ENCODE measurements at places on chromosomes 3 and 15.
A peak's percentile ranks its signal among the peaks of the same experiment; 100 is the strongest.

DNA sequence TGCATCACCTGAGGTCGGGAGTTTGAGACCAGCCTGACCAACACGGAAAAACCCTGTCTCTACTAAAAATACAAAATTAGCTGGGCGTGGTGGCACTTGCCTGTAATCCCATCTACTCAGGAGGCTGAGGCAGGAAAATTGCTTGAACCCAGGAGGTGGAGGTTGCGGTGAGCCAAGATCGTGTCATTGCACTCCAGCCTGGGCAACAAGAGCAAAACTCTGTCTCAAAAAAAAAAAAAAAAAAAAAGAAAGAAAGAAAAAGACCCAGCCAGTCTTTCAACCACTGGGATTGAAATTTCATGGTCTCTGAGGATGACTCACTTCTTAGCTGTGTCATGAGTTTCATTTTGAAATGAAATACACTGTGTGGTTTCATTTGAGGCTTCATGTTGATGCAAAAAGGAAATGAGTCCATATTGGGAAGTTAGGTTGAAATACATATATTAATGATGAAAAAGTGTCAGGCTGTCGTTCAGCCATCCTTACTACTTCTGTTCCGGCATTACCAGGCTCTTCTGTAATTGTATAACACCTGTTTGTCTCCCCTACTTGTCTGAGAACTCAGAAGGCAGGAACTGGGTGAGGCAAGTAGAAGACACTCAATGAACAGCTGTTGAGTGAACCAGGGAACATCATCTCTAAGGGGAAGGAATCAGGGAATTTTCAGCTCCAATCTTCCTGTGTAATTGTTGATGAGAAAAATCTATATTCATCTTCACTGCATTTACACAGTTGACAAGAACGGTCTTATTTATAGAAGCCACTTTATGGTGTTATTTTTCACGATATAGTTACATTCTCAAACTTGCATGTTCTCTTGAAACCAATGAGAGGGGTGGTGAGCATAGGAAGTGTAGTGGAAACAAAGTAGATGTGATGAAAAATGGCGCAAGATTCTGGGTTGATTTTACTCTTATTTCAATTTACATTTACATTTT is 87.4 kb downstream of the NFKBIZ start:
- no peak for DNase-seq

- no peak for DNase-seq
Observed at GRCh38 chr15:32657941-32658340, 16.4 kb downstream of the SCG5 start.

DNA sequence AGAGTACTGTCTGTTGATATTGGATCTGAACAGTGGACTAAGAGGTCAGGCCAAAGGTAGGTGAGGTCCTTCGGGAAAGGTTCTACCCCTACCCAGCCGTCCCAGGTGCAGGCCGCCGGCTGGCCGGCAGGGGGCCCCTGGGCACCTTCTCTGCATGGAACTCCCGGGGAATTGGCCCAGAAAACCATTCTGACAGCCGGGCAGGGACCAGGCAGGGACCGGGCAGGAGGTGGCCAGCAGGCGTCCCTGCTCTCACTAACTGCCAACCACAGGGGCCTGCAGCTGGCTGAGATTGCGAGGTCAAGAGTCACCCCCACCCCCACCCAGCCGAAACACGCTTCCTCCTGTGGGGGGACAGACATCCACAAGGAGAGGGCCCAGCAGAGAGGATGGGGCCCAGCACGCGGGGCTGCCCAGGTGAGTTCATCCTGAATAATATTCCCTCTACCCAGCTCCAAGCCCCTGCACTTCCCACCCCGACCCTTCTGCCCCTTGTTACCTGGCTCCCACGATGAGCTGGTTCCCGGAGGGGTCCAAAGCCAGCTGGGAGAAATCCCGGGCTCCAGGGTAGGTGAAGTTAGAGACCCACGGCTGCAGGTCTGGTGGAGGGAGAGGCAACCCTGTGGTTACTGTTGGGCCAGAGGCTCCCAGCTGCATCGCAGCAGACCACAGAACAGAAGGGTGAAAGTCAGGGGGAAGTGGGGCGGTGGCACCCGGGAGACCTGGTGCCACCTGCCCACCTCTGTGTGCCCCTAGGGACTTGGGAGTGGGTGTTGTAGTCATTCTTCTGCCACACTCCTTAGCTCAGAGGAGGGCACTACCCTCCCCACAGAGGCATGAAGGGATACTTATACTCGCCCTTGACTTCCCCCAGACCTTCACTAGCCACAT is 84.4 kb downstream of the SEMA5B start:
- peak; percentile 3 for DNase-seq

- DNase-seq: no peak
Observed at GRCh38 chr3:120471643-120472042, 20.9 kb upstream of the FSTL1 start.

DNA sequence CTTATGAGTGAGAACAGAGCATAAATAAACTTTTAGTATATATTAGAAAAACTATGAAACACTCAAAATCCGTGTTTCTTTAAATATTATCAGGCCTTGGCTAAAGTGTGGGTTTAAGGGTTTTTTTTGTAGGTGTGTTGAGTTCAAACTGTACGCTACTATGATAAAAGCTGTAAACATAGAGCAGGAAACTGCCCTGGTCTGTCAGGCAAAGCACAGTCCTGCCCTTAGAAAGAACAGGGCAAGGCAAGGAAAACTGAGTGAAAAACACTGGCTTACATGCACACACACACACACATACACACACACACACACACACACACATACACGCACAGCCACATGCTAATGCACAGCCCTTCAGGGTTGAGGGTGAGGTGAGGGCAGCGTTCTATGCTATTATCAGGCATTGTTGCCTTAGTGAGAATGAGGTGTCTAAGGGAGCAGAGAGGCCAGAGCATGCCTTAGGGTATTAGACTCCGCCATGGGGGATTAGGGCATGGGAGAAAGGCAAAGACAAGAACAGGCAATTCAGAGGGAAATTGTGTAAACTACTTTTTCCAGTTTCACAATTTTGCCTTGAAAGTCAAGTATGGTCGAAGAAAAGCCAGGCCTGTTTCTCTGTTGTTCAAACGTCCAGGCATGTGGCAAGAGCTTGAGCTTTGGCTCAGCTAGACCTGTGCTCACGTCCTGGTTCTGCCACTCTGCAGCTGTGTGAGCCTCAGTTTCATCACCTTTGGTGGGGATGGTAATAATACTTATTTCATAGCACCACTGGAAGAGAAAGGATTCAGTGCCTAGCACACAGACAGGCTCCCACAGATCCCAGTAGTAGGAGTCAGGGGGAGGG is 36.3 kb upstream of the TPM1 start:
- no peak for DNase-seq

DNA sequence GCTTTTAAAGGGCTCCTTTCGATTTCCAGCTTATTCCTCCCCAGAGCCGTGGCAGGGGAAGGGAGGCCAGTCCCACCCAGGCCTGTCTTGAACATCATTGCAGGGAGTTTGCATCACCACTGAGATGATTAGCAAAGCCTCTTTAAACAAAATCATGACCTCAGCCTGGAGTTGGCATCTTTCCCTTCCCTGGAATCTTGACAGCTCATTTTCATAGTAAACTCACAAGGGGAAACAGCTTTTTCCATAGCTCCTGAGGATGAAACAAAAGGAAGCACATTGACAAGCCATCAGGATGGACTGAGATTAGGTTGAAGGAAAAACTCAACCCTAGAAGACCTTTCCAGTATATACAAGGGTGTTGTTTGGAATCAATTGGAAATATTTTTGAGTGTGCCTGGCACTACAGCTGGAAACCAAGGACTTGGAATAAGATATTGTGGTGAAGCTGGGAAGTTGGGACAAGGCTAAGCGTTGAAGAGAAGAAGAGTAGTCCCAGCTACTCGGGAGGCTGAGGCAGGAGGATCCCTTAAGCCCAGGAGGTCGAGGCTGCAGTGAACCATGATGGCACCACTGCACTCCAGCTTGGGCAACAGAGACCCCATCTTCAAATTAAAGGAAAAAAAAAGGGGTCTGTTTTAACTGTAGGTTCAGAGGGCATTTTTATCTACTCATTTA is 3.1 kb upstream of the LARP6 start:
- no peak for DNase-seq

- DNase-seq: no peak
Observed at GRCh38 chr3:57011022-57011421, 49.4 kb upstream of the SPATA12 start.

- no peak for DNase-seq
Observed at GRCh38 chr3:55935241-55935640, 448.1 kb upstream of the WNT5A start.

- no peak for DNase-seq
Observed at GRCh38 chr3:78976200-78976599, 791.6 kb downstream of the ROBO1 start.

- no peak for DNase-seq
Observed at GRCh38 chr15:83940136-83940535, 286.2 kb downstream of the ADAMTSL3 start.

DNA sequence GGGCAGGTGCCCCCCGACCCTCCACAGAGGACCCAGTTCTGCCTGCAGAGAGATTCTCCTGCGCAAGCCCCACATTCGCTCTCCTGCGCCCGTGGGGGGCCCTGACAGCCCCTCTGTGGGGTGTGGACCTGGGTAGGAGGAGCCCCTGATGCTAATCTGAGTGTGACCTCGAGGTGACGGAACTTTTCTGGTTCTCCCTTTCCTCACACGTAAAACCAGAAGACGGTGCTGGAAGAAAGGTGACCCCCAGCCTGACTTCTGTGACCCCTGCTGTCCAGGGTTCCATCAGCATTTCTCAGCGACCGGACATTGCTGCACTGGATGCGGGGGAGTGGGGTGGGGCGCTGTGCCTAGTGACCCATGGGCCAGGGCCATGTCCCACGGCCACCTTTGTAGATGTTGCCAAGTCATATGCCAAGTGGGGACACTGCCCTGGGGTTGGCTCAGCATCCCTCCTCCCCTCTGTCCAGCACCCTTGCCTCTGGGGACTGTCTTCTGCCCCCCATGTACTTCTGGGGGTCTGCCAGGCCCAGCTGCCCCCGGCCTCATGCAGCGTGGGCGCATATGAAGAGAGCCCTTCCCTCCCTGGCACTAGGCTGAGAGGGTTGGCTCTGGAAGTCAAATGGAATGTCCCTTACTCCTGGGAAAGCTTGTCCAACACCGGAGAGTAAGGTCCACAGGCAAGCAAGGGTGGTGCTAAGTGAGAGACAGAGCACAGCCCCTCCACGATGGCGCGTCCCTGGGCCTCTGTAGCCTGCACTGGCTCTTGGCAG is 129.1 kb upstream of the MEF2A start:
- no peak for DNase-seq

GRCh38 chr3:168157099-168157700 is 61.5 kb upstream of the GOLIM4 start:
- DNase-seq: no peak

- DNase-seq: no peak
Observed at GRCh38 chr3:46831316-46831715, 31.9 kb downstream of the MYL3 start.

GRCh38 chr3:19147905-19148767 is at the start of gene KCNH8:
KCNH8 (plus strand) TSS chr3:19148510; CDS start chr3:19148720, 210 bp downstream.
- DNase-seq: peak; percentile 4

DNA sequence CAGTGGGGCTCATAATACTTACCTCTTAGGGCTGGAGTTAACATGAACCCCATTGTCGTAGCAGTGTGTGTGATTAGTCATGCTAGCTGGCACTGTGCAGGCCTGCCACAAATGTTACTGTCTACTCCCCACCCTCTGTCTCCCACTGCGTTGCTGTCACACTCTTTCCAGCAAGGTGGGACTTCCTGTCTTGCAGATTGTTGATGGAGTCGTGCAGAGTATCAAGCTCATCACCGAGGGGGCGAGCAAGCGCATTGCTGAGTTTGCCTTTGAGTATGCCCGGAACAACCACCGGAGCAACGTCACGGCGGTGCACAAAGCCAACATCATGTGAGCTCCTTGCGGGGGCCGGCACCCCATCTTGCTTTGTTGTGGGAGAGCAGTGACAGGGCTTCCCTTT is 12.9 kb downstream of the IDH3A start:
- DNase-seq: no peak

GRCh38 chr3:154040283-154040682 is 80.9 kb upstream of the ARHGEF26 start:
- DNase-seq: no peak

GRCh38 chr15:38069511-38070011 is 135.1 kb downstream of the TMCO5A start:
- no peak for DNase-seq

DNA sequence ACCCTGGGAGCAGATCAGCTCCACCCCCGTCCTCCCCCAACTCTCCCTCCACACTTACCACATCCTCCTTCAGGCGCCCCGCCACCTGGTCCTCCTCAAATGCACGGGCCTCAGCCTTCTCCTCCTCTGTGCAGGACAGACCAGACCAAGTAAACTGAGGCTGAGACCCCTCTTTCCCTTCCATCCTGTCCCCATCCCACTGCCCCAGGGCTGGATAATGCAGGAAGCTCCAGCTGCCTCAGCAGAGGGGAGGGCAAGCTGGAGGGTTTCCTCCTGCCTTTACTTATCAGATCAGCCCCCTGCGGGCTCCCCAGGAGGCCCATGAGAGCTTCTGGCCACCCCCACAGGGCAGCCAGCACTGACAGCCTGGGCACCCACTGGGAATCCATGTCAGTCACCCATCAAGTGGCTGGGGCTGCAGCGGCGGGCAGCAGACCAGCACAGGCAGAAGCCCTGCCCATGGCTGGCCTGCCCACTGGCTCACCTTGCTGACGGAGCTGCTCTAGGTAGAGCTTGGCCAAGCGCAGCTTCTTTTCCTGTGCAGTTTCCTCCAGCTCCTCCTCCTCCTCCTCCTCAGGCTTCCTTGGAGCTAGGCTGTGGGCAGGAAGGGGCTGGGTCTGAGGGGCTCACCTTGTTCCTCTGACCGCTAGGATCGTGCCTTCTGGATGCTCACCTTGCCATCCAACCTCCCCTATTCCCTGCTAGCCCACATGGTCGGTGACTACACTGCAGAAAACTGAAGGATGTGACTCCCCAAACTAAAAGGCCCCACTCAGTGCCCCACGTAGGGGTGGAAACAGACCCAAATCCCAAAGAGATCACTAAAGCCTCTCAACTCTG is 3.9 kb downstream of the RRP9 start:
- DNase-seq: no peak

DNA sequence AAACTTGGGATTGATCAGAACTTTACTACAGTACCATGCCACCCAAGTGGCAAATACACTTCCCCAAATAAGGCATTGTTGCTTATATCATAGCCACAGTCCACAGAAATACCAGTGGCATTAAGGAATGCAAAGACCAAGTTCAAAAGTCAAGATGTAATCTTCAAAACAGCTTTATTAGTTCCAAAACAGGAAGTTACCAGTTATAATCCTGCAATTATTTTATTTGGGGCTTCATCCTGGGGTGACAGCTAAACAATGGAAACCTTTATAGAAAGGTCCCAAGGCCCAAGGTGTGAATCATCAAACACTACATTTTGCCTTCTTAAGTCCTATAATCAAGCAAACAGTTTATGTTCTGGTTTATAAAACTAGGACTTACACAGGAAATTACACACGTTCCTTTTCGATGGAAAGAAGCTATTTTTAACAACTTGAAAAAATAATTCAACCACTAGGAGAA is 30.3 kb upstream of the RNF7 start:
- DNase-seq: no peak

GRCh38 chr3:160124224-160124623 is 101.0 kb upstream of the C3orf80 start:
- DNase-seq: no peak

DNA sequence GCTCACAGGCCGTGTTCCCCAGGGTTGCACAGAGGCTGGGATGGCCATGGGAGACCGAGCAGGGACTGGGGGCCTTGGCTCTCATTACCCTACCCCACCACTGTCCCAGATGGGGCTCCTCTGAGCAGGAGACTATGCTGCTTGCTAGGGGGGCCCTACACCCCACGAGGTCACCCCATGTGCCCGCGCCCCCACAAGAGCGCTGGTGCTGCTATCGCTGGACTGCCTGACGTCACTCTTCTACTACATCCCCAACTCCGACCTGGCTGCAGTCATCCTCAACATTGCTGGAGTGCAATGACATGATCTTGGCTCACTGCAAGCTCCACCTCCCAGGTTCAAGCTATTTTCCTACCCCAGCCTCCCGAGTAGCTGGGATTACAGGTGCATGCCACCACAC is 307.7 kb downstream of the ARRDC4 start:
- DNase-seq: no peak
